ENCODE measurements at places on chromosomes 5 and 9. TPM values are rescaled to one million over a fixed set of nuclear protein-coding genes. Genes with fewer than 3 reads are reported as not detected.

GRCh38 chr5:36792560-36793180 is 83.9 kb upstream of the NIPBL start:
- H3K4me3 ChIP-seq = no peak overlapping the region
- H3K27me3 ChIP-seq = no peaks in the 10 kb centered on the region
- H3K27ac ChIP-seq = no peak overlapping the region
- no peaks in the 10 kb centered on the region for H3K36me3 ChIP-seq

The ARL14EPL gene
- total RNA-seq = not detected

The FAM151B gene
- total RNA-seq = 5.2 TPM

The C7 gene
- total RNA-seq = 90.1 TPM

DNA sequence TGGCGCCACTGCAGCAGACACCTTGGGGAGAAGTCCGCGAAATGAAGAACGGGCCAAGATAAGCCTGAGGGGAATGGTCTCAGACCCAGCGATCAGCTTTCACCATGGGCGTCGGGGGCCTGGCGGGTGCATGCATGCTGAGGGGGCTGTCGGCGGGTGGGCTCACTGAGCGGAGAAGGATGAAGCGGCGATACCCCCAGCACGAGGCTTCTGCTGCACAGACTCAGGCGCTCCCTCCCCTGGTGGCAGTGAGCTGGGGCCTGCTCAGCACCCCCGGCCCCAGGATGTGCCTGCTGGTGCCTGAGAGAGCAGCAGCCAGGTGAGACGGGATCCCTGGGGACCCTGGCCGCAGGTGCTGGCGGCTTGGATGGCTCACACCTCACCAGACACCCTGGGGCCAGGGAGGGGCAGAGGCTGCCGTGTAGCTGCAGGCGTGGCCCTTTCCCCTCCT is 31.2 kb downstream of the CEP72 start:
- H3K27me3 ChIP-seq = no peaks in the 10 kb centered on the region
- no peak overlapping the region for H3K27ac ChIP-seq
- DNase-seq = no peak

The CDKN2B gene
- 7.3 TPM for total RNA-seq

DNA sequence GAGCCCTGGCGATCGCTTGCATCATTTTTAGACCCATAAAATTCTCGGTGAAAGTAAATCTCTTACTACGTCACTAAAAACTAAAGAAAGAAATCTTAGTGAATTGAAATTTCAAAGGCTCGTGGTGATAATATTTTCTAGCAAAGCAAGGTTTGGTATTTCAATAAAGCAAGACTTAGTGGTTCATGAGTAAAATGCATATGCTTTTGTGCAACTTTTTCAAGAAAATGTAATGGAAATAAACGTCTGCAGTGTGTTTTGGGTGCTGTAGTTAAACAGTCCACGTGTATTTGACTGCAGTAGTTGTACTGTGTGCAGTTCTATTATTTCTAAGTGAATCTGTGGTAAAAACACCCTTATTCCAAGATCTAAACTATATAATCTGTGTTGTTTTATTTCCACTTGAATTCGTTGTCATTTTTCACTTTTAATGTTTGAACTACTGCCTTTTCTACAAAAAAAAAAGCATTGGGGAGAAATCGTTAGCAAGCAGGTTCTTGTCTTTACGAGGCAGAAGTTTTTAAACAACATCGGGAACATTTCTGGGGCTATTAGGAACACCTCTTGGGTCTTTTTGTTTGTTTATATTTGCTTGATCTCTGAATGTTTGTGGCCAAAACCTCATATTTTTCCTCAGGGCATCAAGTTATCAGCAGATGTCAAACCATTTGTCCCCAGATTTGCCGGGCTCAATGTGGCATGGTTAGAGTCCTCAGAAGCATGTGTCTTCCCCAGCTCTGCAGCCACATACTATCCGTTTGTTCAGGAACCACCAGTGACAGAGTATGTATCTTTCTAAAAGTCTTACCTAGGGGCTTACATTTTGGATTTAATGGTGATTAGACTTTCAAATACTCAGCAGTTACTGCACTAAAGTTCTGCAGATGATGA is 960 bp downstream of the SECISBP2 start:
- no peaks in the 10 kb centered on the region for H3K36me3 ChIP-seq
- no peaks in the 10 kb centered on the region for H3K27me3 ChIP-seq
- H3K4me3 ChIP-seq = peak overlapping the region; percentile 70
- H3K4me1 ChIP-seq = peaks cover 5% of the 10 kb centered on the region
- no peak for DNase-seq

The TAS2R1 gene
- not detected for total RNA-seq

GRCh38 chr9:133642708-133643361 is 6.7 kb downstream of the DBH start:
- DNase-seq = no peak
- no peak overlapping the region for H3K27ac ChIP-seq
- H3K27me3 ChIP-seq = peaks cover 19% of the 10 kb centered on the region
- H3K36me3 ChIP-seq = no peaks in the 10 kb centered on the region
- no peaks in the 10 kb centered on the region for H3K4me1 ChIP-seq
